ENCODE measurements at places on chromosomes 5 and 9. TPM values are rescaled to one million over a fixed set of nuclear protein-coding genes. Genes with fewer than 3 reads are reported as not detected.

DNA sequence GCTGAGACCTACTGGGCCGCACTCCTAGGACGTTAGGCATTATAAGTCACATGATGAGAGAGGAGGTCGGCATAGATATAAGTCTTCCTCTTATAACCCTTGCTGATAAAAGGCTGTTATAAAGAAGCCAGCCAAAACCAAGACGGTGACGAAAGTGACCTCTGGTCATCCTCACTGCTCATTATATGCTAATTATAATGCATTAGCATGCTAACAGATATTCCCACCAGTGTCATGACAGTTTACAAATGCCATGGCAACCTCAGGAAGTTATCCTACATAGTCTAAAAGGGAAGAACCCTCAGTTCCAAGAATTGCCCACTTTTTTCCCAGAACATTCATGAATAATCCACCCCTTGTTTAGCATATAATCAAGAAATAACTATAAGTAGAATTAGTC is 222.4 kb downstream of the TLE1 start:
- H3K27ac ChIP-seq = no peak overlapping the region
- no peak for DNase-seq
- H3K4me3 ChIP-seq = no peak overlapping the region

DNA sequence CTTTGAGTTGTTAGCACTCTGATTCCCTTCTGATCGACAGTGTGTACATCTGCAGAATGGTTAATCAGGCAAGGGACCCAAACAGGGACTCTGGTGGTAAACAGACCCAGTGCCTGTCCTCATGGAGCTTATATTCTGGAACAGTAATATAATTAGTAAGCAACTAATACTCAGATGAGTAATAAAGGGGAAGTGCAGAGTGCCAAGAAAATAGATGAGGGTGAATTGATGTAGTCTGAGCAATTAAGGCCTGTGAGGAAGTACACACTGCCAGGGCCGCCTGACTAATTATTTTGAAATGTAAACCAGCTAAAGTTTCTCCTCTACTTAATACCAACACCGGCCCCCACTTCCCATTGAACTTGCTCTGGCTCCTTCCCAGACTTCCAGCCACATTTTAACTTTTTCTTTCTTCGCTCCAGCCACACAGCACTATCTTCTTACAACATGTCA is 4.2 kb downstream of the DHX29 start:
- no peaks in the 10 kb centered on the region for H3K27me3 ChIP-seq
- DNase-seq = no peak
- no peaks in the 10 kb centered on the region for H3K36me3 ChIP-seq

DNA sequence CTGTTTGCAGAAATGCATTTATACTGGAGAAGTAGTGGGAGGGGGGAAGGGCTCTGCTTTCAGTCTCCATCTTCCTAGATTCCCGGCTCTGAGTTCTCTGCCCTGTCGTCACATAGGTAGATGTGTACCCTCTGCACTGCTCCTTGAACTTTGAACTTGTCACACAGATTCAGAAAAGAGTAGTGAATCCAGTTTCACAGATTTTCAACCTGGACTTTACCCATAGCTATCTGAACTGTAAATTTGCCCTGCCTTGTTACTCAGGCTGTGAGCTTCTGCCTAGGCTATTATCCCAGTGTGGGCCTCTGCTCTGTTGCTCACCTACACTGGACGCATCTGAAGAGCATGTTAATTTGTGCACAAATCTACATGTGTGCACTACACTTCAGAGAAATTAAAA is 12.8 kb upstream of the C9orf152 start:
- no peak overlapping the region for H3K27ac ChIP-seq
- no peaks in the 10 kb centered on the region for H3K4me1 ChIP-seq
- H3K36me3 ChIP-seq = no peaks in the 10 kb centered on the region
- DNase-seq = no peak
- H3K4me3 ChIP-seq = no peak overlapping the region

- DNase-seq = no peak
- no peaks in the 10 kb centered on the region for H3K4me1 ChIP-seq
- no peaks in the 10 kb centered on the region for H3K27me3 ChIP-seq
- H3K36me3 ChIP-seq = no peaks in the 10 kb centered on the region
Observed at GRCh38 chr5:158155811-158156505, 297.0 kb upstream of the CLINT1 start.

DNA sequence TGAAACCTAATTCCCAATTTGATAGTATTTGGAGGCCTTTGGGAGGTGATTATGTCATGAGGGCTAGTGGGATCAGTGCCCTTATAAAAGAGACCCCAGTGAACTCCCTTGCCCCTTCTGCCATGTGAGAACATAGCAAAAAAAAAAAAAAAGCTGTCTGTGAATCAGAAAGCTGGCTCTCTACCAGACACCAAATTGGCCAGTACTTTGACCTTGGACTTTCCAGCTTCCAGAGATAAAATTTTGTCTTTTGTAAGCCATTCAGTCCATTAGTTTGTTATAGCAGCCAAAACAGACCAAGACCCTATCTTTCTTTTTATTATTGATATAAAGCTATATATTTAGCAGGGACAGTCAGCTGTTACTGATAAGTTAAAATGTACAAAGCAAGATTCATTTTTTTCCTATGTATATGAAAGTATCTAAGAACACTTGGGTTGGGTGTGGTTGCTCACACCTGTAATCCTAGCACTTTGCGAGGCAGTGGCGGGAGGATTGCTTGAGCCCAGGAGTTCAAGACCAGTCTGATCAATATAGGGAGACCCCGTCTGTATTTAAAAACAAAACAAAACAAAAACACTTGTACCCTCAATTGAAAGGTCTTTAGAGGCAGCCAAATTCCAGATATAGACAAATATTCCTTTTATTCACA is 8.1 kb upstream of the C5orf24 start:
- no peaks in the 10 kb centered on the region for H3K27me3 ChIP-seq
- H3K27ac ChIP-seq = no peak overlapping the region
- H3K36me3 ChIP-seq = peaks cover 11% of the 10 kb centered on the region
- H3K4me1 ChIP-seq = no peaks in the 10 kb centered on the region
- no peak overlapping the region for H3K4me3 ChIP-seq

DNA sequence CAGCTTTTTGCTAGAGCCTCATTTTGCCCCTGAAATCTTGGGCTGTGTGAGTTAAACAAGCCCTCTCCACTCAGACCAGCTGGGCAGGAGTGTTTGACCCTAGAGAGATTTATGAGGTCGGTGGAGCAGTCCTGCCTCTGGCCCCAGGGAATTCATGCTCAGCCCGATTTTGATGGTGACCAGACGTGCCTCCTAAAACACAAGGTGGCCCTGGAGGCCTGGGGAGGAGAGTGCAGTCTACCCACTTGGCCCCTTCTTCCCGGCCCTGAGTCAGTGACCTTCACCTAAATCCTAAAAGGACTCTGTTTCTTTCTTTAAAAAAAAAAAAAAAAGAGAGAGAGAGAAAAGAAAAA is 86.6 kb upstream of the SAP30L start:
- DNase-seq = no peak
- no peaks in the 10 kb centered on the region for H3K27me3 ChIP-seq
- no peak overlapping the region for H3K27ac ChIP-seq
- peaks cover 13% of the 10 kb centered on the region for H3K4me1 ChIP-seq
- H3K4me3 ChIP-seq = no peak overlapping the region

DNA sequence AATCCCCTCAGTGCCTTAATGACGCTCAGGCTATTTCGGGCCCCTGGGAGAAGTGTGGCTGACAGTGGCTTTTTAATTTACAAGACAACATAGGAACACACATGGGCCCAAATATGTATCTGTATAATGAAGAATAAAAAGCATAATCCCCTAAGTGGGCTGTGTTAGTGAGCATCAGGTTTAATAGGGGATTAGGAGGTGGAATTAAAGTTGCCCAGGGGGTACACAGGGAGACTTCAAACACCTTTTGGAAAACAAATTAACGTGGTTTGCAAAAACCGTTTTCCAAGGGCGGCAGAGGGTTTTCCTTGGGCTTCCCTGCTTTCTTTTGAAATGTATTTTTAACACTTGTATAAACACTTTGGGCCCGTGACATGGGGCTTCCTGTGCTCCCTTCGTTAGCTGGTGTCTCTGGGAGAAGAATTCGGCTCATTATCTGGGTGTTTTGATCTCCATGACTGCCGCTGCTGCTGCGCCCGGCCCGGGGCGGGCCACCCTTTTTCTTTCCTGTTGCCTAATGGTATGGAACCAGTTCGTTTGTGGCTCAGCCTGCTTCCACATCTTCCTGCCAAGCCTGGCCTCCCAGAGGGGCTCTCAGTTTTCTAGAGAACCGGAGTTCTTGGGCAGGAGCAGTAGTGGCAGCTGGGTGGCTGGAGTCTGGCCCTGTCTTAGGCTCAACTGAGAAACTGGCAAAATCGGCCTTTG is 173.0 kb downstream of the MACROH2A1 start:
- H3K27me3 ChIP-seq = no peaks in the 10 kb centered on the region
- no peaks in the 10 kb centered on the region for H3K36me3 ChIP-seq
- peak; percentile 18 for DNase-seq
- peaks cover 7% of the 10 kb centered on the region for H3K4me1 ChIP-seq
- no peak overlapping the region for H3K4me3 ChIP-seq

Gene LCN9
- not detected for total RNA-seq

Gene CAVIN4
- total RNA-seq = 6.0 TPM

Gene ABLIM3
- total RNA-seq = 2.2 TPM

Gene PCDHB11
- 1.3 TPM for total RNA-seq

Measured in GM23338 (cell line).